Endothelial cell of umbilical vein (primary cell): ENCODE measurements at places on chromosomes 7 and 10. TPM values are rescaled to one million over a fixed set of nuclear protein-coding genes. Genes with fewer than 3 reads are reported as not detected.

- no peaks in the 10 kb centered on the region for H3K36me3 ChIP-seq
- no peaks in the 10 kb centered on the region for H3K27me3 ChIP-seq
- peak overlapping the region; percentile 93 for H3K27ac ChIP-seq
- peaks cover 40% of the 10 kb centered on the region for H3K4me1 ChIP-seq
- peak; percentile 41 for DNase-seq
- H3K4me3 ChIP-seq, result no peak overlapping the region
Observed at GRCh38 chr10:13893926-13894325, 307.2 kb downstream of the PRPF18 start.

DNA sequence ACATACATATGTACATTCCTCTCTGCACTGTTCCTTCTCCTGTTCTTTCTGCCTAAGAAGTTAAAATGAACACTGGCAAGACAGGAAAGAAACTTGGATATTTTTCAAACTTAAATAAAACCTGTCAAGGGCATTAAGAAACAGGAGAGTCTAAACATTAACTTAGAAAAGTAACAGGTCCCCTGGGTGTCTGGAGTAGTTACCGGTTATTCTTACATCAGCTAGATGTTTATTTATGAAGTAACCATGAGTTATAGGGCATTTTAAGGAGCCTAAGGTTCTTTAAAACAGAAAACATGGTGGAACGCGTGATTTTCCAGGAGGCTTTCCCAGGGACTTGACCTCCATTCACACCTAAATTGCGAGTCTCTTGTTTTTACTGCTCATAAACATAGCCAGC, 148.2 kb downstream of the PRKCQ start:
- H3K4me3 ChIP-seq, result no peak overlapping the region
- H3K36me3 ChIP-seq, result no peaks in the 10 kb centered on the region
- no peak overlapping the region for H3K27ac ChIP-seq
- no peak for DNase-seq
- no peaks in the 10 kb centered on the region for H3K27me3 ChIP-seq

DNA sequence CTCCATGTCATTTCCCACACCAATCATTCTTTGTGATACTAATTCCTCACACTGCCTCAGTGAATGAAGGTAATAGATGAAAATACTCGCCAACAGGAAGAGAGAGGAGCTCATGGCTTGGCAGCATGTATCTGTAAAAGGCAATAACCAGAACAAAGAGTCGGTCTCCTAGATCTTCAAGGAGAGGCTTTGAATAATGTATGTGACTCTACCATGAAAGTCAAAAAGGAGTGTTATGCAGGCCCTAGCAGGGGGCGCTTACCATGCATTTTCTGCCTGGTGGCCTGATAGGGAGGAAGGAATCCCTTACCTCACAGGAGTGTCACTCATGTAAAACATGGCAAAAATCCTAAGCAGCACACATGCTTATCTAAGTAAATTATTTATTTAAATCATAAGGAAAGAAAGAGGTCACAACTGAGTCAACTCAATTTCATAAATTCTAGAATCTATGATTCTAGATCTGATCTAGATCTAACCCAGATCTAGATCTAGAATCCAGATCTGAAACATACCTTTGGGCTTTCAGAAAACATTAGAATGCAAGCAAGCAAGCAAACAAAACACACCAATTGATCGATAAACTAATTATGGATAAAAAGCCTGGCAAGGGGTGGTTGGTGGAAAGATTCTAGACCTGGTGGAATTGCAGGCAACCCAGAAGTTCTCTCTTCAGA, 226.3 kb upstream of the KLF6 start:
- no peaks in the 10 kb centered on the region for H3K4me1 ChIP-seq
- H3K36me3 ChIP-seq, result no peaks in the 10 kb centered on the region
- H3K27me3 ChIP-seq, result no peaks in the 10 kb centered on the region
- no peak overlapping the region for H3K4me3 ChIP-seq
- DNase-seq, result no peak
- no peak overlapping the region for H3K27ac ChIP-seq

DNA sequence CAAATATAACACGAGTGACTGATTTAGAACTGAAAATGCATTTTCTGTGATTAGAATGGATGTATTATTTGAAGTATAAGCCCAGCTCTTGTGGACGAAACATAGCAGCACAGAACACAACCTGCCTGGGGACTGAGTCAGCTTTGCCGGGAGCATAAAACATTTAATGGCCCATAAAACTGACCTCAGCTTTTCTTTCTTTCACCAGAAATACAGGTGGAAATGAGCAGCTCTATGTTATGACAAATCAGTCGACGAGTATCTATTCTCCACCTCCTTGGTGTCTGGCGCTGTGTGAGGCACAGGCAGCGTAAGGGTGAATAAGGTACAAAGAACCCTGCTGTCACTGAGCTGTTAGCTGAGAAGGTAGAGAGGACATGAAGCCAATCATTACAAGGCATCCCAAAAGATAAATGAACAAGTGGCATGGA, 471.6 kb upstream of the AKR1E2 start:
- H3K36me3 ChIP-seq, result no peaks in the 10 kb centered on the region
- no peak overlapping the region for H3K4me3 ChIP-seq
- DNase-seq, result no peak
- H3K27me3 ChIP-seq, result no peaks in the 10 kb centered on the region
- H3K4me1 ChIP-seq, result peaks cover 46% of the 10 kb centered on the region

DNA sequence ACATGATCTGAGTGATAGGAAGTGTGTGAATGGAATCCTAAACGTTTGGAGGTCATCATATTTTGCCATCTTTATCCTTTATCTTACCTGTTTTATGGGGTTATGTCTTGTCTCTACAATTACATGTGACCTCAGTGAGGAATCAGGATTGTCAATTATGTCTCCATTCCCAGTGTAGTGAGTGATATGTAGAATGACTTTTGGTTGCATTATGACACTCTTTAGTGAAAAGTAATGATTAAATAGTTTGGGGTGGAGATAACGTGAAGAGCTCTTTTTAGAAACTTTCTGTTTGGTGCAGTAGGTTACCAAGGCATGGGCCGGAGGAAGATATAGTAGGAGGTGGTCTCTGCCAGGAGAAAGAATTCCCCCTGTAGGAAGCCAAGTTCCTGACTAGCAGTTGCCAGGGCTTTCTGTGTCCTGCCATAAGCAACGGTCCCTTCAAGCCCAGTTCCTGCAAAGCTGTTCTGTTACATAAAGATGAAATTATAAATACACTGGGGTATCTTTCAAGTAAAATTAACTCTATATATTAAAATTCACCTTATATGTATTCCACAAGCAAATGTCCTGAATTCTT, 228.2 kb downstream of the NSUN6 start:
- H3K36me3 ChIP-seq, result no peaks in the 10 kb centered on the region
- H3K27me3 ChIP-seq, result no peaks in the 10 kb centered on the region
- no peak for DNase-seq
- H3K4me3 ChIP-seq, result no peak overlapping the region
- no peak overlapping the region for H3K27ac ChIP-seq

DNA sequence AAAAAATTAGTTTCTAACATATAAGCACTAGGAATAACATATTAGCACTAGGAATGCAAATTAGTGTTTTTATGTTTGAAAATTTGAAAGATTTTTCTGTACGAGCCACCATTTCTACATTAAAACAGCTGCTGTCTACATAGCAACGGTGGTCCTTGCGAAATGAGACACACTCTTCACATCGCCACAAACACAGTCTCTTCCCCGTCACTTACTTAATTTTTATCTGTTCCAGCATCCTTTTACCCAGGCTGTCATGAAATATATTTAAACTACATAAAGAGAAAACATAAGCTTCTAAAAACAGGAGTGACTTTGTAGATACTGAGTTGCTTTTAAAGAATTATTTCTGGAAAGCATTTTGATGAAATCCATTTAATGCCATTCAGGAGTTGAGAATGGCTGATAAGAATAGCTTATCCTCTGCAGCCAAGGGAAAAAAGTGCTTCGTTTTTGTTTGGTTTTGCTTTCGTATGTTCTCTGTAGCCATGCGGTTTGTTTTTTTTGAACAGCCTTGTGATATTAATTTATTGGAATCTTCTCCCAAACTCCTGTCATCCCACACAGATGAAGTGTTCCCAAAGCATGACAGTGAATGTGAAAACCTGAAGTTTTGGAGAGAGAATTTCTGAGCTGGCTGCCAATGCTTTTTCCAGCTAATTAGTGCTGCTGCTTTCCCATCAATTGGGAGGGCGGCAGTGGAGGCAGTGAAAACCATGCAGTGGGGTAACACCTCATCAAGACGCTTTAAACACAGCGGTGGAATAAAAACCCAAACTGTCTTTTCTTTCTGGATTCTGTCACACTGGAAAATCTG, 603.7 kb upstream of the ADARB2 start:
- no peak overlapping the region for H3K27ac ChIP-seq
- H3K4me1 ChIP-seq, result no peaks in the 10 kb centered on the region
- H3K4me3 ChIP-seq, result no peak overlapping the region
- H3K36me3 ChIP-seq, result no peaks in the 10 kb centered on the region
- no peaks in the 10 kb centered on the region for H3K27me3 ChIP-seq
- no peak for DNase-seq

DNA sequence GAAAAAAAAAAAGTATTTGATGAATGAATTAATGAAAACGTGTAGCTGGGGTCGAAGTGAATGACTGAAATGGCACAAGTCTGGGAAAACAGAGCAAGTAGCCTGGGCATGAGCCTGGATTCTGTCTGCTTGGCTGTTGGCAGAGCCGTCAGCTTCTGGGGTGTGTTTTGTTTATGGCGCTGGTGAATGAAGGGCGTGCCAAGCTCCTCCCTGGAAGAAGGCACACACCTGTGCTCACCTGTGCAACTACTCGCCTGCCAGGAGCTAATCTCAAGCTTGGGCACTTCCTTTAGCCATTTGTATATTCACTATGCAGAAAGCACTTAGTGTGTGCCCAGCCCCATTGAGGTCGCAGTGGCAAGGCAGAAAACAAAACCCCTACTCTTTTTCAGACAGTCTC, 74.1 kb downstream of the GTF2IRD1 start:
- no peak overlapping the region for H3K27ac ChIP-seq
- DNase-seq, result no peak
- H3K4me3 ChIP-seq, result no peak overlapping the region
- H3K27me3 ChIP-seq, result no peaks in the 10 kb centered on the region

DNA sequence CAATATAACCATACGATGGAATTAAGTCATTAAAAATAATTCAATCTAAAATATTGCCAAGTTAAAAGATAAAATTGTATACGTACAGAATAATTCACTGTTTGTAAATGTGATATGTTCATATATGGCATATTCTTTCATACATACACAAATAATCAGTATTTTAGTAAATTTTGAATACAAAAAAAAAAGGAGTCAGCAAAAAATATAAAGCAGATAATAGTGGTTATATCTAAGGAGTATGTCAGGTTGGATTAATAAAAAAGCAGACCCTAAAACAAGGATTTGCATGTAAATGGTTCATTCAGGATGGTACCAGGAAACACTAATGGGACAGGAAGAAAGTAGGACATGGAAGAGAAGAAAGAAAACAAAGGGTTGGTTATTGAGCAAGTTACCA, 59.5 kb downstream of the XPNPEP1 start:
- DNase-seq, result no peak
- peaks cover 5% of the 10 kb centered on the region for H3K4me1 ChIP-seq
- H3K36me3 ChIP-seq, result peaks cover 24% of the 10 kb centered on the region
- H3K27me3 ChIP-seq, result no peaks in the 10 kb centered on the region
- H3K27ac ChIP-seq, result no peak overlapping the region

- H3K27me3 ChIP-seq, result no peaks in the 10 kb centered on the region
- H3K27ac ChIP-seq, result no peak overlapping the region
- no peak for DNase-seq
- H3K36me3 ChIP-seq, result no peaks in the 10 kb centered on the region
Observed at GRCh38 chr10:35103882-35104281, 13.7 kb upstream of the CUL2 start.

GRCh38 chr10:80453056-80453841, 861 bp upstream of the TSPAN14 start:
- no peaks in the 10 kb centered on the region for H3K27me3 ChIP-seq
- H3K4me1 ChIP-seq, result peaks cover 34% of the 10 kb centered on the region
- no peaks in the 10 kb centered on the region for H3K36me3 ChIP-seq
- DNase-seq, result no peak

DNA sequence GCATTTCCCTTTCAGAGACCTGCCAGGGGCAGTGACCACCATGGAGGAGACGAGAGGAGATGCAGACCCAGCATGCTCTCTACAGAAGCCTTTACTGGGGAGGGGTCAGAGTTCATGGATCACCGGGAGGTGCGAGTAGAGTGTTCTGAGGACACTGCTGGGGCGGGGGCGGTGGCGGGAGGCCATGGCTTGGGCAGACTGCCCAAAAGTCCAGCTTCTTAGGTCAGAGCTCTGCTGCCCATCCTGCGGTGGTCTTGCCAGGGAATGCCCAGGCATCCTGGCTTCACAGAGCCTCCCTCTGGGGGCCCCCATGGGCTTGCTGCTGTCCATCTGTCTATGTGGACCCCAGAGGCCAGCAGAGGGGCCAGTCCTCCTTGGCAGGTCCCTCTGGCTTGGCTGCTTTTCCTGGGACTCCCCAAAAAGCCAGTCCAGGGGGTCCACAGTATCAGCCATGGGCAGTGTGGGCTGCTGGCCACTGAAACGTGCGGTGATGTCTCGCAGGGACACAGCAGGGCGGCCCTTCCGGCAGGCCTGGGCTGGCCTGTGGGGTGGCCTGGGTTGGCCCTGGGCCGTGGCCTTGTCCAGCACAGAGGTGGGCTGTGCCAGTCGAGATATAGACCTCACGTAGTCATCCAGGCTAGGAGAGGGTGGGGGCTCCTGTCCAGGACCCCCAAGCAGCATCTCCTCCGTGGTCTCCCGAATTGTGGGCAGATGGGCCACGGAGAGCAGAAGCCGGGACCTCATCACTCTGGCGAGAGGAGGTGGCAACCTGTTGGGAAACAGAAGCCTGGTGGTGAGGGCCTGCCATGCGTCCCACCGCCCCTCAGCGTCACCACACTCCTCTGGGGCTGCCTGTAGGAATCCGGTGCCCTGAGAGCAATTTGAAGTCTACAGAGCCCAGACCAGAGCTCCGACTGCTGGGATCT, 1.1 kb downstream of the DEPP1 start:
- peaks cover 11% of the 10 kb centered on the region for H3K36me3 ChIP-seq
- peak overlapping the region; percentile 43 for H3K27ac ChIP-seq
- peaks cover 46% of the 10 kb centered on the region for H3K4me1 ChIP-seq
- peak overlapping the region; percentile 82 for H3K4me3 ChIP-seq

- no peak overlapping the region for H3K4me3 ChIP-seq
- no peaks in the 10 kb centered on the region for H3K36me3 ChIP-seq
- H3K27ac ChIP-seq, result no peak overlapping the region
- peak; percentile 84 for DNase-seq
Observed at GRCh38 chr10:79195091-79195923, 126.5 kb downstream of the ZMIZ1 start.

- H3K27ac ChIP-seq, result no peak overlapping the region
- H3K4me1 ChIP-seq, result no peaks in the 10 kb centered on the region
- DNase-seq, result no peak
- H3K4me3 ChIP-seq, result no peak overlapping the region
- no peaks in the 10 kb centered on the region for H3K27me3 ChIP-seq
- H3K36me3 ChIP-seq, result no peaks in the 10 kb centered on the region
Observed at GRCh38 chr7:125246706-125247105, 317.1 kb upstream of the POT1 start.

- H3K27me3 ChIP-seq, result peaks cover 19% of the 10 kb centered on the region
- H3K27ac ChIP-seq, result no peak overlapping the region
- H3K4me1 ChIP-seq, result no peaks in the 10 kb centered on the region
- DNase-seq, result no peak
- H3K36me3 ChIP-seq, result no peaks in the 10 kb centered on the region
Observed at GRCh38 chr10:70063418-70064098, 10.9 kb downstream of the MACROH2A2 start.

The SAP25 gene
- 2.4 and 3.2 TPM in 2 replicates for total RNA-seq

The OR9A2 gene
- total RNA-seq, result not detected in 2 replicates

The ZNF487 gene
- 2.6 and 3.0 TPM in 2 replicates for total RNA-seq
